ENCODE measurements at places on chromosomes 5 and 9. TPM values are rescaled to one million over a fixed set of nuclear protein-coding genes. Genes with fewer than 3 reads are reported as not detected.

DNA sequence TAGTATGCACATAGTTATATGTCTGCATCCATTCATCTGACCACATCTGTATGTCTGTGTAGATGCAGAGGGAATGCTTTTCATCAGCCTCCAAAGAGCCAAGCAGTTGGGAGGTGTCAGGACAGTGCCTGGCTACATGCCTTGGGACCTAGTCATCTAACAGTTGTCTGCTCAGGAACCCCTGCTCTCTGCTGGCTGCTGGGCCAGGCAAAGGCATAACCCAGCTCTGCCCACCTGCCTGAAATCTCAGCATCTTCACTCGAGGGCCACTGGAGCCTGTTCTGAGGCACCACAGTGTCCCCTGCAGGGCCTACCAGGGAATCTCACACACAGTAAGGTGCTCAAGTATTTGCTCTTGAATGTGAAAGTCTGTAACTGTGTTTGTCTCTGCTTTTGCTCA lies 3.7 kb downstream of the C9orf50 start:
- no peak for DNase-seq

DNA sequence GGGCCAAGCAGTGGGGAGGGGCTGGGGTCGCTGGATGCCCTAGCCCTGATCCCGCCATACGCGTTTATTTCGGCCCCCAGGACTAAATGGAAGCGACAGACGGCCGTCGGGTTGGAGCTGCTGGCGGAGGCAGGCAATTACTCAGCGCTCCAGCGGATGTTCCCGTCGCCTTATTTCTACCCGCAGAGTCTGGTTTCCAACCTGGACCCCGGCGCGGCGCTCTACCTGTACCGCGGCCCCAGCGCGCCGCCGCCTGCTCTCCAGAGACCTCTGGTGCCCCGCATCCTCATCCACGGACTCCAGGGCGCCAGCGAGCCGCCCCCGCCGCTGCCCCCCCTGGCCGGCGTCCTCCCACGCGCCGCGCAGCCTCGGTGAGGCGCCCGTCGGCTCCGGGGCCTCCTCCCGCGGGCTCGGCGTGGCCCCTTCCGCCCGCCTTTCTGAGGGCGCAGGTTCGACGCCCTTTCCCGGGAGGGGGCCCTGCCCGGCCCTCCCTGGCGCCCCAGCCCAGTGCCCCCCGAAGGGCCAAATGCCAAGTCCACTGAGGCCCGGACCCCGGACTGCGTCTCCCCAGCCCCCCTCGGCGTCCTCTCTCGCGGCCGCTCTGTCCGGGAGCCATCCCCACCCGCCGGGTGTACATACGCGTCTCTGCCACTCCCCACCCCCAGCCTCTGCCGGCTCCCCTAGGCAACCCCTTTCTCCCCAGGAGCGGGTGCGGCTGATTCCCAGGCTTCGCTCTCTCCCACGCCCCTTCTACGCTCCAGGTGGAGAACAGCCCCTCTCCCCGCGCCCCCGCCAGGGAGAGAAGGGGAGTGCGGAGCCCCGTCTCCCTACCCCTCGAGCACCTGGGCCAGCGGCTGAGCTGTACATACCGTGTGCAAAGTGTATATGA lies 7.0 kb downstream of the BARHL1 start:
- DNase-seq: no peak

DNA sequence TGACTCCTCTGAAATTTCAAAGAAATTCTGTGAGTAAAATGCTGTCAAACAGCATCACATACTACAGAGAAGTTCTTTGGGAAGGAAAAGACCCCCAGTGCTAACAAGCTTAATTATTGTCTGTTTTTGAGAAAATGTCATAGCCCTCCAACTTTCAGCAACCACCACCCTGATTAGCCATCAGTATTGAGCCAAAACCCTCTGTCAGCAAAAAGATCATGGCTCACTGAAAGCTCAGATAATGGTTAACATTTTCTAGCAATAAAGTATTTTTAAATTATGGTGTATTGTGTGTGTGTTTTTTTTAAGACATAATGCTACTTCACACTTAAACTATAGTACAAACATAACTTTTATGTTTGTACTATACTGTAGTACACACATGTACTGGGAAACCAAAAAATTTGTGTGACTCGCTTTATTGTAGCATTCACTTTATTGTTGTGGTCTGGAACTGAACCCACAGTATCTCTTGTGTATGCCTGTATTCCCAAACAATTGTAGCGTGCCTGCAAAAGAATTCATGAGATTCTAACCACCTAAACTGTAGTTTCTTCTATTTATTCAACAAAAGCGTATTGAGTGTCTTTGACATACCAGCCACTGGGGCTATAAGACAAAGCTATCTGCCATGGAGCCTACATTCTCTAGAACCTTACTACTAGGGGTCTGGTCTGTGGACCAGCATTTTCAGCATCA lies 31.6 kb downstream of the TLE4 start:
- DNase-seq: no peak

DNA sequence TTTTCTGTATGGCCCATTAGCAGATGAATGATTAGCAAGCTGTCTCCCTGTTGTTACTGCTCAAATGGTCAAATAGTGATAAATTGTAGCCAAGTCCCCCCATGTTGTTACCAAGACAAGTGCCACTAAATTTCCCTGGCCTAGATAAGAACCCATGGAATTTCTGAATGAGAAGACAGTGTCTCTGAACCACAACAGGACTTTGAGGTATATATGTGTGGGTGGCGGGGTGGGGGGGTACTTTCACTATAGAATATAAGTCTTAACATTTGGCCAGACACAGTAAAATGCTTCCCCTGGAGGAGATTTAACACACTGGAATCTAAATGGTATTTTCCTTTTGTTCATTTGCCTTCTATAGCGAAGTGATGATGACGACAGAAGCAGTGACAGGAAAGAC lies 28.7 kb downstream of the XPA start:
- no peak for DNase-seq

DNA sequence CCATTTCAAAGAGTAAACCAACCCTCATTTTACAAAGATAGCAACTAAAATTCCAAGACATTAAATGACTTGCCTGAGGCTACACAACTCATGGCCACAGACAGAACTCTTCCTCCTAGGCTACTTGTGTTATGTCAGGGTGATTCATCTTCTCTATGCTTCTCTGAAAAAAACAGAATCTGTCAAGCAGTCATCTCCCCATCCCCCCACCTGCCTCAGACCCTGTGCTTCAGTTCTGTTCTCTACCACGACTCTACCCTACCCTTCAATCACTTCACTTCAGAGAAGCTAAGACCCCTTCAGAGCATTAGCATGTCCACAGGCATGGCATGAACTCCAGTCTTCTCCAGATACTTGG lies 277.7 kb upstream of the PTGER4 start:
- no peak for DNase-seq

DNA sequence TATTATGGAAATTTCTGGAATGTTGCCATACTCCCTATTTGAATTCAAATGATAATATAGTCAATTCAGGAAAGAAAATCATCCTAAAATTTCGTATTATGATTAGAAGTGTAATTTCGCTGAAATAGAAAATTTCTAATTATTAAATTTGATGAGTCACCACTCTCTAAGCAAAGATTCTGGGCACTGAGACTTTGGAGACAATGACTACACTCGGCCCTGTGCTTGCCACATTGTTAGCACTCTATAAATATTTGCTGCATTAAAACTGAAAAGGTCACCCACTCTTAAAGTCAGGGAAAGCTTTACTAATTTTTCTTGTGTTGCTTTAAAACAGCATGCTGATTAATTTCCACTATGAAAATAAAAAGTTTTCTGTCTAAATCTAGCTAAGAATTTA lies 240.3 kb downstream of the TLE4 start:
- no peak for DNase-seq

DNA sequence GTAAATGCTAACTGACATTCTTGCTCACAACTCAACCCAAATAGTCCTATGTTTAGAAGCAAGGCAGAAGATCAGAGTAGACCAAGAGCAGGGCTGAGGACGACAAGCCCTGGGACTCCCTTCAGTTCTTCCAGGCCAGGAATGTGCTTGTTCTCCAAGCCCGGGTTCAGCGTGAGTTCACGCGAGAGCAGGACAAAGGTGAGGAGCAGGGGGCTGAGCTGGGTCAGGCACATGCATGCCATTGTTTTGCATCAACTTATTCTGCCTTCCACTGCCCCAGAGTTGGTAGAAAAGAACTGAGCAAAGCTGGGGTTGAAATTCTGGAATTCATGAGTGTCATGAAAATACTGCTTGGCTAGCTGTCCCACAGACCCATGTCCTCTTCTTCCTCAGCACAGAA lies 206.5 kb downstream of the PAX5 start:
- no peak for DNase-seq

GRCh38 chr9:126630458-126631237 lies 16.9 kb downstream of the LMX1B start:
- no peak for DNase-seq

- DNase-seq: no peak
Observed at GRCh38 chr5:106331415-106331814, 1339.3 kb downstream of the EFNA5 start.

GRCh38 chr5:74200560-74200959 lies 440.0 kb downstream of the ENC1 start:
- no peak for DNase-seq

- no peak for DNase-seq
Observed at GRCh38 chr5:16855485-16855884, 80.6 kb downstream of the MYO10 start.

- no peak for DNase-seq
Observed at GRCh38 chr9:83537331-83538171, 650 bp downstream of the FRMD3 start.

- no peak for DNase-seq
Observed at GRCh38 chr9:133704711-133705181, 33.4 kb downstream of the SARDH start.

DNA sequence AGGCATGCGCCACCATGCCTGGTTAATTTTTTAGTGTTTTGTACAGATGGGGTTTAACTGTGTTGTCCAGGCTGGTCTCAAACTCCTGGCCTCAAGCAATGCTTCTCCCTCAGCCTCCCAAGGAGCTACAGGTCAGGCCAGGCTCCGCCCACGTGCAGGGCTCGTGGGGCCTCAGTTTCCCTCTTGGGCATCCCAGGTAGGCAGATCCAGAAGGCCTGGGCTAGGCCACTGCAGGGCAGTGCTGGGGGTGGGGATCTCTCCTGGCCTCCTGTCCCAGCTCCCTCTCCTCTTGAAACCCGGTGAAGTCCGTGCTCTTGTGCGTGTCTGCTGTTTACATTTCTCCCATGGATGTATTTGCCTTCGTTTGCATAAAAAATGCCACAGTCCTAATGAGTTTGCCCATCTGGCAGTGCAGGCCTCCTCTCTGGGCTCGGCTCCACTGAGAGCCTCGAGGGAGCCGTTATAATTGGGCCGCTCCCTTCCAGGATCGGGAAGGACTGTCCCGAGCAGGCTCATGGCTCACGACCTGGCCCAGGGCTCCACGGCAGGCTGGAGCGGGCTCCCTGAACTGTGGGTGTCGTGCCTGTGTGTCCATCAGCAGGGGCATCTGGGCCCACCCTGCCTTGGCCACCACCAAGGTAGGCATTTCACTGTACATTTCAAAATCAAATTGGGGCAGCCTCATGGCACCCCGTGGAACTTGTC lies 52.6 kb upstream of the RUFY1 start:
- DNase-seq: no peak

DNA sequence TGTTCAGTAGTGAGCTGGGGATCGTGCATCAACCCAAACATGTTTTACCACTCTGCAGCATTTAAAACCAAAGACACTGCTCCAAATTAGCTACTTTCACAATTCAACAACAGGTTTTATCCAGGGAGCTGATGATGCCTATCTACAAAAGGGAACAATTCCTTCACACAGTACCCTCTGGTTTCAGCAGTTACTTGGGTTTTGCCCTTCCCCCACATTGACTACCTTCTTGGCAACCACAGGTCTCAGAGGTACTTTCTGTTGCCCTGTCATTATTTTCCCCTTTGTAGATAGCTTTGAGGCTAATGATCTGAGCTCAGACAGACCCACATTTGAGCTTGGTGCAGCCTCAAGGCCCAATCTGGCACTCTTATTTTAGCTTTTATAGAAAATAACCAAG lies 96.1 kb downstream of the WDR41 start:
- DNase-seq: no peak

DNA sequence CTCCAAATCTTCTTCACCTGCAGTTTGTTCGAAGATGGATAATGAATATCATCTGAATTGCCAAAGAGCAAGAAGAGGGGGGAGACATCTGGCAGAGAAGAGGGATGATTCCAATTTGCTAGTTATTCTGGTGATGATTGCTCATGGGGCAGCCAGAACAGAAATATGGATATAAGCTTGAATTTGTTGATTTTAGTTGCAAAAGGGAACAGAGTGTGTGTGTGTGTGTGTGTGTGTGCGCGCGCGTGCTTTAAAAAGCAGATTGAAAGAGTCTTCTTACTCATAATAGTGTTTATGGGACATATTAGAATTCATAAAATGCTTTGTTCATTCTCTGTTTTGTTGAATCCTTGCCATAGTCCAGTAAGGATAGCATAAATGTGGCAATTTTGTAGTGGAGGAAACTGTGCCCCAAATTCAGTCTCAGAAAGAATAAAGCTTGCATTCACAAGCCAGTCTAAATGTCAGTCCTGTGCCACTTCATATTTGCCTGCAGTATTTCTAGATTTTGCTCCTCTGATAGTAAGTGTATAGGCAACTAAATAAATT lies 436.3 kb upstream of the KLF4 start:
- DNase-seq: no peak

DNA sequence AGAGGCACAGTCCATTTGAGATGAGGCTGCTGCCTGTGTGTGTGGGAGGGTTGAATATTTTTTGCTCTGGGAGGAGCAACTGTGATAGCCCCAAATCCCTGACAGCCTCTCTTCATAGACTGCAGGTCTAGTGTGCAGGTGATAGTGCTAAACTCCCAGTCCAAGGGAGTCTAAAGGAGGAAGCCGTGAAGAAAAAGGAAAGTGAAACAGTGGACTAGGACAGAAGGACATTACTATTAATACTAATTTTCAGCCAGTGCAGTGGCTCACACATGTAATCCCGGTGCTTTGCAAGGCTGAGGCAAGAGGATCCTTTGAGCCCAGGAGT lies 295.0 kb downstream of the PDE4D start:
- DNase-seq: no peak

DNA sequence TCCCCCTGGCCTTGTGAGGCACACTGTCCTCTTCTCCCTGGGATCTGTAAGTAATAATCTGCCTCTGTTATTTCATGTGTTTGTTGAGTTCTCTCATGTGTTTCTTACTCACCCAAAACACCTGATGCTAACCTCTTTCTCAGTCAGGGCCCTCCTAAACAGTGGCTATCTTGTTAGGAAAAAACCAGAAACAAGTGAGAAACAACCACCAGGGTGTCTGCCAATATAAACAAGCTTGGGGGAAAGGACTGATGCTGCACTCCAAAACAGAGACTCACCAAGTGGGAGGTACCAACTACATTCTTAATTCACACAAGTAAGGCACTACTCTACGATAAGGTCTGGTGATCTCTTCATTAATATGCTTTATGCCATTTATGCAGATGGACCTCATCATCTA lies 564.4 kb downstream of the SEMA5A start:
- no peak for DNase-seq

GRCh38 chr5:79120221-79120620 lies 8.6 kb downstream of the BHMT start:
- DNase-seq: no peak

Gene TXNDC8
- not detected for total RNA-seq

Gene SVEP1
- total RNA-seq: 5.8 TPM

Gene REEP5
- total RNA-seq: 61.0 TPM

Gene CDKN2B
- 8.8 TPM for total RNA-seq

Gene CARD9
- total RNA-seq: 1.5 TPM

Gene LHFPL2
- total RNA-seq: 40.4 TPM

Gene TAF1L
- 2.0 TPM for total RNA-seq

Gene PDE8B
- 25.6 TPM for total RNA-seq

All from prostate gland (tissue), 2 donors.